ENCODE measurements at places on chromosomes 11 and 22.

GRCh38 chr22:44576311-44577260 lies 78.6 kb upstream of the RTL6 start:
- no peak for DNase-seq

GRCh38 chr11:20627701-20628100 lies 28.3 kb downstream of the SLC6A5 start:
- DNase-seq = no peak

- no peak for DNase-seq
Observed at GRCh38 chr11:84383576-84383975, 1097.4 kb upstream of the CCDC90B start.

DNA sequence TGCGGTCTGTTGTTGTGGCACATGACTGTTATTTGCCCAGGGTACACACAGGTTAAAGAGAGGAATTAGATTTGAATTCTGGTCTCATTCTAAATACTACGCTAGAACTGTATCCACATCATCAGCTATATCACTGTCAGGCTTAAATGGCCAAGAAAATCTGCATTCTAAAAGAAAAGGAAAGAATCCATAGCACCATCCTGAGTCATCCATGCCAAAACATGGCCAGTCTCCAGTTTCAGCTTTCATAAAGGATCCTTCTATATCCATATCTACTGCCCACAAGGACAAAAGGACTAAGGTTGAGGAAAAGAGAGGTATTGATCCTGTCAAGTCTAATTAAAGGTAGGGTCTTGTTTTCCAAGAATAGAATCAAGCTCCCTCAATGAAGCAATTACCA lies 73.6 kb upstream of the GDPD4 start:
- no peak for DNase-seq

- DNase-seq = no peak
Observed at GRCh38 chr11:12090761-12091258, 19.6 kb upstream of the MICAL2 start.

GRCh38 chr11:123775715-123776549 lies 21.6 kb upstream of the OR6X1 start:
- no peak for DNase-seq

GRCh38 chr22:46568102-46568809 lies 30.8 kb upstream of the CELSR1 start:
- no peak for DNase-seq

GRCh38 chr22:19756288-19757128 lies 4.1 kb upstream of the TBX1 start:
- peak; percentile 78 for DNase-seq

DNA sequence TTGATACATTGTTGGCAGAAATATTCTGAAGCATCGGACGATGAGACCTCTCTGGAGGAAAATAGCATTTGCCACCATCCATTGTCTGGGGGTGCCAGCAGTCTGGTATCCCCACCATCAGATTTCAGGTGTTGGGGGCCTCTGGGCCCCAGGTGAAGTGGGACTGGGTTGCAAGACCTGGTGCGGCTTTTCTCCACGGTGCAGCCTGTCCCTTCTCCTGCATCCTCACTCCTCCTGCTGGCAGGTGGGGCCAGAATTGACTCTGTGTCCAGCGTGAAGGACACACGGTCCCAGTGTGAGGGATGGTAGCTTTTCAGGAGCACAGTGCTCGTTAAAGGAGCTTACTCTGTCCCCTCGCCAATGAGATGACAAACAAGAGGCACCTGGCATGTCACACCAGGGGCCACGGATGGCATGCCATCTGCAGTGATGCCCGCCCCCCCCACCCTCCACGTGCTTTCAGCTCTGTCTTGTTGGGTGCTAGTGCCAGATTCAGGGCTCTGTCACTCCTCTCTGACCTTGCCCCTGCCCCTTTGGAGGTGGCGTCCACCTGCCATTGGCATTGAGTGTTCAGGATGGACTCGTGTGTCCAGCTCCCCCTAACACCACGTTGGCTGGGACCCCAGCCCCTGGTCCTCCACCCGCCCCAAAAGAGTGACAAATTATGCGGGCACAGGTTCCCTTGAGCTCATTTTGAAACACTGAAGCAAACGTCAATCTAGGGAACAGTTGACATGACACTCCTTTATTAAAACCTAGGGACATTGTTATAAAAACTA lies 62.4 kb downstream of the PARVG start:
- DNase-seq = peak; percentile 3

GRCh38 chr11:75822541-75822940 lies 7.5 kb downstream of the UVRAG start:
- no peak for DNase-seq

- no peak for DNase-seq
Observed at GRCh38 chr22:50022171-50022819, 9.7 kb upstream of the IL17REL start.

DNA sequence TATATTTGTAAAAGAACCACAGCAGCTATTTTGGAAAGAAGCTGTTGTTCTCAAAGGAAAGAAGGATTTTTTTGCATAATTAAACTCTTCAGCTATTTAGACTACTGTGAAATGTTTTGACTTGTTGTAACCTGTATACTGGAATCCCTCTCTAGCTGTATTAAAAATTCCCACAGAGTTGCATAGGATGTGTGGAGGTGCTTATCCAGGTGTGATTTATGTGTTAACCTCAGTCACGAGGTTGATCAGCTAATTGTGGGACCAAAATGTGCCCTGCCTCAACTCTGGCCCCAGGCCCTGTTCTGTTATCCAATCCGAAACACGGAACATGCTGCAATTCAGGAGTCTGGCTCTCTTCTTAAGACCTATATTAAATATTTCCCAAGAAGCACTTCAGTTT lies 70.1 kb downstream of the LIF start:
- no peak for DNase-seq

All from activated T-cell treated with anti-CD3 and anti-CD28 coated beads, Interleukin-2, amount 50 U/mL, for 48 hours (primary cell).